ENCODE measurements at places on chromosomes 3 and 15.

DNA sequence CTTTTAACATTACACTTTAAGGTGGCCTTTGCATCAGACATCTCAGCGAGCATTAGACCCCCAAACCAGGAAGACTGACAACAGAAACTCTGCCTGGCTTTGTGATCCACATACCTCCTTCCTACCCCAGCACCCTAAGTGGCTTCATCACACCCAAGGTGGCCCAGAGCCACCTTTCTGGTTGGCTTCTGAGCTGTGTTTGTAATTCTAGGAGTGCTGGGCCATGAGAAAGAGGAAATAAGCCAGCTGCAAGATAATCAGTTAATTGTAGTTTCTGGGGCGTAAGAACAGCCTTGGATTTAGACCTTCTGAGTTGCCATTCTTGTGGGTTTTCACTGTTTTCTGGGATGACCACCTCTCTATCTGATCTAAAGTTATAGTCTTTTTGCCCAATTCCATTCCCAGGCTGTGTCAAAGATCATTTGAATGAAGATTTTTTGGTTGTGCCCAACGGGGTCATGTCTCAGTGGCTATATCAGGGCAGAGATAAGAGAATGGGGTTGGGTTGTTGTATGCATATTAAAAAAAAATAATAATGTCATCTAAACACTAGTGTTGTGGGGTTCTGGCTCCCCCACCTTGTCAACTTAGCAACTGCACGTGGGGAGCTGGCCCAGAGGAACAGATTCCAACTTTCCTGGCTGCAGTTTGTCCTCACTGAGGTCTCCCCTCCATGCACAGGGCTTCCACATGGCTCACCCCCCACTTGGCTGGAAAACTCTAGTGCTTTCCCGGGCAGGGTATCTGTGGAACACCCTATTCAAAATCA, 234.8 kb upstream of the WNT5A start:
- DNase-seq = no peak

DNA sequence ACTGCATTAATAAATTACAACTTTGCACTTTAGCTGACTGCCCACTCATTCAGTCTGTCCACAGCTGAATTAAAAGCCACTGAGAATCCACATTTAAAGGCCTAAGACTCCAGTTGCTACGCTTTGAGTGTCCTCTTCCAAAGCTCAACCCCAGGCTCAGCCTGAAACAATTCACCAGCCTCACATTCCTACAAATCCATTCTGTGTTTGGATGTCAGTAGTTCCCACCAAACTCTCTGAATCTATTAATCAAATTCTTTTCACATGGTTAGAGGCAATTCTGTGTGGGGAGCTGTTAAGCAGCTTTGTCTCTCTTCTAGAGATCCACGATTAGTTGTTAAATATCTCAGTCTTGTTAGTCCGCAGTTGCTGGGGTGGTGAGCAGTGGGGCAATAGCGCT, 116.8 kb upstream of the UBE2E2 start:
- no peak for DNase-seq

GRCh38 chr15:91192690-91193377, 92.8 kb downstream of the SV2B start:
- no peak for DNase-seq

DNA sequence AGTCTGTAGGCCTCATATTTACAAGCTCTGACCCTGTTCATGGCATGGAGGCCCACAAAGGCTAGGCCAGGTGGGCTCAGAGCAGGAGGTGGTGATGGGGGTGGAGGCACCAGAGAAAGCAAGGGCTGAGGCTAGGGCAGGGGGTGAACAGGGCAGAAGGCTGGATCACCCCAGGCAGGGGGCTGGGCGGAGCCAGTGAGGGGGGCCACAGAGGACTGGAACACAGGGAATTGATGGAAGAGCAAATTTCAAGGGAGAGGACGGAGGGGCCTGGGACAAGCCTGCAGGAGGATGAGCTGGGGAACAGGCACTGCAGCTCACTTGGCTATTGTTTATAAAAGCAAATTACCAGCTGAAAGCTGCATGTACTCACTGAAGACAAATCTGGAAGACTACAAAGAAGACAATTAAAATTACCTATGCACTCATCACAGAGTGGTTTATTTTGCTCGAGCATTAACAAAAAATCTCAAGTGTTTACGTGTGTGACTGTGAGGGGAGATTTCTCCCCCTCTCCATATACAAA, 11.0 kb downstream of the TNFAIP8L3 start:
- DNase-seq = no peak

GRCh38 chr3:171980578-171981270, 58.7 kb upstream of the FNDC3B start:
- peak; percentile 18 for DNase-seq

GRCh38 chr3:17047894-17048293, 163.1 kb downstream of the PLCL2 start:
- no peak for DNase-seq

GRCh38 chr3:169931747-169932520, 20.6 kb downstream of the SAMD7 start:
- no peak for DNase-seq

- no peak for DNase-seq
Observed at GRCh38 chr3:170421111-170421641, 2.5 kb downstream of the CLDN11 start.

GRCh38 chr3:17481116-17481515, 261.3 kb downstream of the TBC1D5 start:
- DNase-seq = no peak

DNA sequence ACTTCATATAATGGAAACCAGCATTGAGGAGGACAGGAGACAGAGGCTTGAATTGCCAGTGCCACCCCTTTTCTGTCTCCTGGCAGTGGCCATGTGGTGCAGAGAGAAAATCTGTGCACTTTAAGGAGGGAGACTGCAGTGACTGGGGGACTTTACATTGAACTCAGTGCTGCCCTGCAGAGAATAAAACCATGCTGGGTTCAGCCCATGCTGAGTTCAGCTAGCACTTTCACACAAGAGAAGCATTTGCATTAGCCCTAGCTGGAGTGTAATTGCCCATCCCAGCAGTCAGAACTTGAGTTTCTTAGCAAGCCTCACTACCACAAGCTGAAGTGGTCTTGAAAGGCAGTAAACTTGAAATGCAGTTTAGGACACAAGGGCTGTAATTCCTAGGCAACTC, 677.5 kb downstream of the ZPLD1 start:
- no peak for DNase-seq

- DNase-seq = no peak
Observed at GRCh38 chr3:188720636-188721035, 451.1 kb upstream of the TPRG1 start.

- no peak for DNase-seq
Observed at GRCh38 chr15:85642693-85643066, 152.0 kb downstream of the KLHL25 start.

GRCh38 chr15:40684381-40684780, 10.6 kb upstream of the RAD51 start:
- no peak for DNase-seq

GRCh38 chr15:51460796-51461195, 119.3 kb downstream of the GLDN start:
- no peak for DNase-seq

DNA sequence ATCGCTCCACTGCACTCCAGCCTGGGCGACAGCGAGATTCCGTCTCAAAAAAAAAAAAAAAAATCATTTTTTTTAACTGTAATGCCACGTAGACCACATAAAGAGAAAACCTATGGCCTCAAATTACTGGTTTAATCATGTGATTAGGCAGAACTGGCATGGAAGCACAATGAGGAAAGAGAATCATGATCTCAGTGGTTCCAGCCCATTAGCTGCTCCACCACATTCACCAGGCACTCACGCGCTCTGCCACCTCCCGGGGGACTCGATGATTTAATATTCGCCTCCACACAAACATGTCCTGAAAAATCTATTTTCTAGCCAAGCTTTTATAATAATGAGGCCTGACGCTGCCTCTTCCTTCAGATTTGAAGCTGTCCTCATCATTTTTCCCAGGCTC, 204.7 kb downstream of the TBL1XR1 start:
- DNase-seq = no peak

- no peak for DNase-seq
Observed at GRCh38 chr15:27576576-27576975, 522.5 kb downstream of the OCA2 start.

- DNase-seq = no peak
Observed at GRCh38 chr3:192244591-192244990, 482.8 kb downstream of the FGF12 start.

- DNase-seq = no peak
Observed at GRCh38 chr3:173614522-173614921, 217.0 kb downstream of the NLGN1 start.

DNA sequence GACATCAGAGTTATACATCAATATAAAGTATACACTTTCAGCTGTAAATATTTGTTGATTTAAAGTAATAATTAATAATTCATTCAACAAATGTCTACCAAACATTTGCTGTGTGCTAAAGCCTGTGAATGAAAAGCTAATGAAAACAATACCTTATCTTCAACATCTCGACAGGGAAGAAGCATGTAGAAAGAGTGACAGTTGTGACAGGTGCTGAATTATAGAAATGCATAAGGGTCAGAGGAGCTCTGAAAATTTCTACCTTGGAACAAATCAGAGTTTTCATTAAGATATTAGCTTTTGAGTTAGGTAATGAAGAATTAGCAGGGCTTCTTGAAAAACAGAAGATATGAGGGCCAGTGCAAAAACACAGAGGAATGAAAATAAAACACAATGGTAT, 739.2 kb downstream of the VGLL3 start:
- DNase-seq = no peak

DNA sequence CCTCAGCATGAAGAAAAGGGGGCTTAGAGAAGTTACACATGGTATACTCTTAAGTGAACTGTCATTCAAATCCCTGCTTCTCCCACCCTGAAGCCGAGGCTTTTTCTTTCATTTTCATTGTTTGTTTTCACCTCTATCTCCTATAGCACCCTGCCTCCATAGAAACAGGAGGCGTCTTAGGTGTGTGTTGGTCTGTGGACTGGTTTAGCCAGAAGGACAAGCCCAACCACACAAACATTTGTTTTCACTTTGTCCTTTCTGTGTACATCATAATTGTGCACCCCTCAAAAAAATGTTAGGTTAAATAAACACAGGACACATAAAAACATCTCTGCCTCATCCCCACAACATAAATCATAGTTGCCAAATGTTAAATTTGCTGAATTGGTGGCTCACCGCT, 73.3 kb upstream of the UBE2E2 start:
- DNase-seq = no peak

DNA sequence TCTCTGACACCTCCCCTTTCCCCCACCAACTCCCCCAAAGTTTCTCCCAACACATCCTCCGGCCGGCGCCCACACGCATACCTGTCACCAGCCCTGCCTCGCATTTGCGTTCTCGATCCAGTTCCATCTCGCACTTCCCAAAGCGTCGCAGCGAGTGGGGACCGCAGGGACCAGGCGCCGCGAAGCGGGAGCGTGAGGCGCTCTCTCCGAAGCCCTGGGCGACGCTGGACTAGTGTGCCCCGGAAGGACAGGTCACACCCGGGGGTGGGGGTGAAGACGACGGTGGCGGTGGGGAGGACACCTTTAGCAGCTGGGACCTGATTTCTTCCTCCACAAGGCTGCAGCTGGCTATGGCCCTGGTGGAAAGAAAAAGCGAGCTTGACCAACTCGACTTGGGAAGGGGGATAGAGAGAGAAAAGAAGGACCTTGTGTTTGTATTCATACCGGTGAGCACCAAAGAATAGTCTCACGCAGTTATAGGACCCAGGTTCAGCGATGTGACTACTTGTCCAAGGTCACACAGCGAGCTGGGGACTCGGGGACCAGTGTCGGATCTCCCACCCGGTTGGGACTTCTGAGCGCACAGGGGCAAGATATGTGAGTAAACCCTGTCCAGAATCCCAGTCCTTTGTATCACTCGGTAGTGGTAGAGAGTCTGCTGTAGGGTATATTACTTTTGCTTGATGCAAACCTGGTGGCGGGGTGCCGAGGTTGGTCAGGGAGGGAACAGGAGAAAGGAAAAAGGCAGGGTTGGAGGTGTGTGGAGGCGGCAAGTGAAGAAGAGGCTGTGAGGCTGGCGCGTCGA, 607 bp upstream of the GHSR start:
- DNase-seq = no peak

DNA sequence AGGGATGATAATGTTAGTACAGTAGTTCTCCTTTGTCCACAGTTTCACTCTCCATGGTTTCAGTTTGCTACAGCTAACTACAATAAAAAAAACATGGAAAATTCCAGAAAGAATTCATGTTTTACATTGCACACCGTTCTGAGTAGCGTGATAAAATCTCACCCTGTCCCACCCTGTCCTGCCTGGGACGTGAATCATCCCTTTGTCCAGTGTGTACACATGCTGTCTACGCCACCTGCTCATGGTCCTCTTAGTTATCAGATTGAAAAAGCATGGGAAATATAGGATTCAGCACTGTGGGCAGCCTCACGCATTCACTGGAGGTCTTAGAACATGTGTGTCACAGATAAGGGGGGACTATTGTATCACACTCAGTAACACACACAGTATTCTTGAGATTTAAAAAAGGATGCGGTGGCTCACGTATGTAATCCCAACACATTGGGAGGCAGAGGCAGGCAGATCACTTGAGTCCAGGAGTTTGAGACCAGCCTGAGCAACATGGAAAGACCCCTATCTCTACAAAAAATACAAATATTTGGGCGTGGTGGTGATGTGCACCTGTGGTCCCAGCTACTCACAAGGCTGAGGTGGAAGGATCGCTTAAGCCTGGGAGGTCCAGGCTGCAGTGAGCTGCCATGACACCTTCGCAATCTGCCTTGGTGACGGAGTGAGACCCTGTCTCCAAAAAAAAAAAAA, 8.7 kb upstream of the FLNB start:
- DNase-seq = no peak
